ENCODE measurements at places on chromosomes 12 and 14.

GRCh38 chr14:24179961-24180796 lies 8.3 kb downstream of the REC8 start:
- no peak for DNase-seq

GRCh38 chr12:58950739-58951100 lies 30.4 kb upstream of the LRIG3 start:
- DNase-seq, result no peak

- no peak for DNase-seq
Observed at GRCh38 chr14:93042968-93043940, 72.5 kb downstream of the ITPK1 start.

GRCh38 chr12:97595936-97596335 lies 133.3 kb downstream of the RMST start:
- no peak for DNase-seq

- DNase-seq, result no peak
Observed at GRCh38 chr12:107884769-107885694, 110.5 kb downstream of the ASCL4 start.

DNA sequence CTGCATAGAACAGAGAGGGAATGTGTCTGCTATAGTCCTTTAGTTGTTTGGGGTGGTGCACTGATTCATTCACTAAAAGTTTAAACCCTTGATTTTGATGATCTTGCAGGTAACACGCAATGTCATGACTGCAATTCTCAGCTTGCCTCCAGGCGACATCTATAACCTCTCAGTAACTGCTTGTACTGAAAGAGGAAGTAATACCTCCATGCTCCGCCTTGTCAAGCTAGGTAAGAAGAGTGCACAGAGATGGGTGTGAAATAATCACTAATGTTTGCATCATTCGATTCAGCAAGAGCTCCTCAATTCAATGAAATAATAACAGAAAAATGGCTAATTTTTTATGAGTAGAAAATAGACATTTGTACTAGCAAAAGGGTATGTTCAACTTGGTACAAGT lies 203.7 kb downstream of the PTPRO start:
- DNase-seq, result no peak

- no peak for DNase-seq
Observed at GRCh38 chr14:89673512-89674225, 256.6 kb upstream of the FOXN3 start.

- DNase-seq, result no peak
Observed at GRCh38 chr12:45217846-45218245, 2.0 kb downstream of the ANO6 start.

All from stimulated activated CD8-positive, alpha-beta memory T cell treated with anti-CD3 and anti-CD28 coated beads, Interleukin-15, amount 100 ng/mL, for 4 hours (primary cell).